ENCODE measurements at places on chromosomes 12 and 14. TPM values are rescaled to one million over a fixed set of nuclear protein-coding genes. Genes with fewer than 3 reads are reported as not detected.

DNA sequence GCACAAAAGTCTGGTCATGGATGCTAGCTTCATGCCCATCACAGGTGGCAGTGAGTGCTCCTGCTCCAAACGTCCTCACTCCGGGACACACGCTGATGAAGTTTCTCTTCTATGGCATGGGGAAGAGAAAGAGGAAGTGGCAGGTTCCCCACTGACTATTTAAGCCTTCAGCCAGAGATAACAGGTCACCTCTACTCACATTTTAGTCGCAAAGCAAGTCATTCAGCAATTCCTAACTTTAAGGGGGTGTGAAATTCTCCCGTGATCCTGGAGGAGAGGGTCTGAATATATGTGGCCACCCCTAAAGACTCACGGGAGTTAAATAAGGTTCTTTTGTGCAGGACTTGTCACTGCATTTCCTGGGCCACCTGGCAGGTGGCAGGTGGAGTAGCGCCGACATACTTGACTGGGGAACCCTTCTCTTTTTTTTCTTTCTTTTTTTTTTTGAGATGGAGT is 18.8 kb upstream of the RCOR1 start:
- DNase-seq, result no peak

- peak; percentile 4 for DNase-seq
These were observed 45.2 kb upstream of the C14orf132 start for GRCh38 chr14:95993768-95994592.

The HIGD1C gene
- total RNA-seq, result not detected

- DNase-seq, result peak; percentile 79
These were observed at the start of gene FUT8 for GRCh38 chr14:65412032-65412846. Gene FUT8, plus strand, starts transcription at chr14:65412730. Its CDS starts 148,834 bp downstream, at chr14:65561564.

GRCh38 chr12:93180566-93180965 is 197.2 kb upstream of the NUDT4 start:
- DNase-seq, result no peak

The KRT81 gene
- total RNA-seq, result 244 TPM

- no peak for DNase-seq
These were observed at the start of gene PYGL for GRCh38 chr14:50943943-50944646. Gene PYGL, minus strand, starts transcription at chr14:50944483. Its CDS starts 80 bp downstream, at chr14:50944403.

The LUM gene
- total RNA-seq, result 0.67 TPM

DNA sequence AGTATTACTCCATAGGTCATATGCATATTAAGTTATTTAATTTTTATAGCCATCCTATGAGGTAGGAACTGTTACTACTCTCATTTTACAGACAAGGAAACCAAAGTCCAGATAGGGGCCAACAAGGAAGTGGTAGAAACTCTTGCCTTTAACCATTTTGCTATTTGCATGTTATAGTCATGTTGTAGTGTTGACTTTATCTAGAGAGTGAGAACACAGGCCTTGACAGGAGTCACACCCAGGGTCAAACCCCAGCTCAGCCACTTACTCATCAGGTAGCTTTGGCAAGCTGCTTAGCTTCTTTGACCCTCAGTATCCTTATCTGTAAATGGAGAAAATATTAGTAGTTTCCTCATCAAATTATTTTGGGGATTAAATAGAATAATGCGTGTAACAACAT is 156.2 kb downstream of the CAND1 start:
- DNase-seq, result no peak

The CLEC6A gene
- not detected for total RNA-seq

GRCh38 chr12:119447618-119448017 is 113.1 kb downstream of the CCDC60 start:
- DNase-seq, result no peak

DNA sequence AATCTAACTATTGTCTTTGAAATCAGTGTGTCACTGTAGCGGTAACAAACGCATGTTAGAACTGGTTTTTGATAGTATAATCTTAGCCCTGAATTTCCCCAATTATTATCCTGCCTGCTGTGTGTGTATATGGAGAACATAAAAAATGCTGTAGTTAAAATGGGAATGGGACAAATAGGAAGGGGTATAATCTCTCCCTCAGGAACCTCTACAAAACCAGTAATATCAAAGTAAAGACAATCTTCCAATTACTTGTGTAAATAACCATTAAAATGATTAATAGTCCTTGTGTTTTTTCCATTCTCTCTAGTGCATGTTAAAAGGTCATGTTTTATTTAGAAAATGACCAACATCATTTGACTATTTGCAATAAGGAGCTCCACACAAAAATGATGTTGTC is 200.1 kb upstream of the TMTC1 start:
- no peak for DNase-seq

The TBX3 gene
- total RNA-seq, result 12.7 TPM
